ENCODE measurements at places on chromosomes 6 and 20.

DNA sequence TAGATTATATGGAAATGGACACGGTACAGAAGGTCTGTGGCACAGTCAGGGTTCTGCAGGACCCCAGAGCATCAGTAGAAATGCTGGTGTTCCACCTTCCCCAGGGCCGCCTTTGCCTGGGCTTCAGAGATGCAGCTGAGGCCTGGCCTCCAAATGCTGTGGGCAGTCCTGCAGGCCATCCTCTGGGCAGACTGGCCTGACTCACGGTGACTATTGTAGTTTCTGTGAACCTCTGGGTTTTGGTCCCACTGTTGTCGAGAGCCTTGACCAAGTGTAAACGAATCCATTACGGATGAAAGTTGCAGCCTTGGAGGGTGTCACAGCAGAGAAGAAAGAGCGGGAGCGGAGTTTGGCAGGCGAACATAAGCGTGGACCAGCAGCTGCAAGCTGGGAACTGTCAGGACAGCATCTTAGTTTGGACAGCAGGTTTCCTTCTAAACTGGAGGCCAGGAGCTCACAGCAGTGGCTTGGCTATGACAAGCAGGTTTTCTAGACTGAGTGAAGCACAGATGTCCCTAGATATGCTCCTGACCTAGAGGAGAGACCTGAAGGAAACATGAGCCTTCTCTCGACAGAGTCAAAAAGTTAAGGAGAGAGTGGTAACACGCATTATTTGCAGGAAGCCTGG is 46.2 kb upstream of the BCLAF1 start:
- DNase-seq, result no peak

DNA sequence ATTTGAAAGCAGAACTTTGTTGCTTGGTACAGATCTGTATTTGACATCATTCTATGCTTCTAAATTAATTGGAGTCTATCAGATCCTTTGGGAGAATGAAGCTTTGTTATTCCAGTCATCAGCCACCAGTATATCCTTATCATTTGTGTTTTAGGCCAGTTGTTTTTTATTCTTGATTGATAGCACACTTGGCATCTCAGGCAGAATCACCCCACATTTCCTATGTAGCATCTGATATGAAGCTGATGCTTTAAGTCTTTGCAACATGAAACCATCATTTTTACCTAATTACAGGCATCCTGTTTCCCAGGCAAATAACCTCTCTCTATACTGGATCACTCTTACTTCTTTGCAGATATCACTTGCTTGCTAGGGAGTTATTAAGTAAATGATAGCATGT is 20.7 kb upstream of the RNGTT start:
- no peak for DNase-seq

- no peak for DNase-seq
Measured at GRCh38 chr6:30544666-30545272, 11.5 kb downstream of the GNL1 start.

DNA sequence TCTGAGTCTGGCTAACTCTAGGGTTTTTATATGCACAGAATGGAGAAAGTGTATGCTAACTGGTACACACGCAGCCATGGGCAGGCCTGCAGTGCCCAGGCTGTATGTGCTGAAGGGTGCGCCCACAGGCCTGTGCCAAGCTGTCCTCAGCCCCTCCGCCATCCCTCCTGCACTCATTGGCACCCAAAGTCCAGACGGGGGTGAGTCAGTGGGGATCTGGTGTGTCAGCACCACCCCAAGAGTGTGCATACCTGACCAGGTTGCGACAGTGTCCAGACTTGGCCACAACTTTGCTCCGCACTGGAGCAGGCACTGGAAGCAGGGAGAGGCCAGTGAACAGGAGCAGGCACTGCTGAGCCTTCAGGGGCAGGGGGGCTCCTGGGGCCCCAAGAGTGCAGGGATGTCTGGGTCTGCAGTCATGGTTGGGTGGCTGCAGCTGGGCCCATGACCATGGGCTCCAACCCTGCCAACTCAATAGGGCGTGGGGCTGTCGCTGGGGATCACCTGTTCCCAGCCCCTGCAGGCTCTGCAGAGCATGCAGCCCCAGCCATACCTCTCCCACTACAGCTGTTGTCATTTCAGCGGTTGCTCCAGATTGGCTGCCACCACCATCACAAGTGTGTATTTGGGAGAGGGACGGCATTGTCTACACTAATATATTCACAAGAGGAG is 717.8 kb downstream of the EPHA7 start:
- DNase-seq, result no peak

DNA sequence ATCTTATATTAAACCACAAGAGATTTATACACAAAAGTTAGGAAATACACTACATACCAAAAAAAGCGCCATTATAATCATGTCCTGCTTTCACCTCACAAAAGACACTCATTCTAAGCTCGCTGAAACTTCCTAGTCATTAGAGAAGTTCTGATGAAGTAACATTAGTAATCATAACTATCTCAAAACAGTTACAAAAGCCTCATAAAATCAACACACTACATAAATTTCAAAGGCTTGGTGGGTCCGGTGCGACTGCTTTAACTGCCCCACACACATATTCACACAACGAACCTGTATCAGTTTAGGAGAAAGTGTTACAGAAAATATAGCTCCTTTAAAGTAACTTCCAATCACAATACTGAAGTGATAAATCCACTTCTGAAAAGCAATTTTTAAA is 1.9 kb downstream of the PHIP start:
- no peak for DNase-seq

DNA sequence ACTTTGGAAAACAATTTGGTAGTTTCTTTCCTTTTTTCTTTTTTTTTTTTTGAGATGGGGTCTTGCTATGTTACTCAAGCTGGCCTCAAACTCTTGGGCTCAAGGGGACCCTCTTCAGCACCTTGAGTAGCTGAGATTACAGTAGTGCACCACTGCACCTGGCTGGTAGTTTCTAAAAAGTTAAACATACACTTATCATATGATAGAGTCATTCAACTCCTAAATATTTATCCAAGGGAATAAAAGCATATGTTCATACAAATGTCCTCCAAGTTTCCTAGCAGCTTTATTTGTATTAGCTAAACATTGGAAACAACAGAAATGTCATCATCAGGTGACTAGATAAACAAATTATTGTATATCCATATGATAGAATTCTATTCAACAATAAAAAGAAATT is 213.9 kb downstream of the LRFN2 start:
- no peak for DNase-seq

DNA sequence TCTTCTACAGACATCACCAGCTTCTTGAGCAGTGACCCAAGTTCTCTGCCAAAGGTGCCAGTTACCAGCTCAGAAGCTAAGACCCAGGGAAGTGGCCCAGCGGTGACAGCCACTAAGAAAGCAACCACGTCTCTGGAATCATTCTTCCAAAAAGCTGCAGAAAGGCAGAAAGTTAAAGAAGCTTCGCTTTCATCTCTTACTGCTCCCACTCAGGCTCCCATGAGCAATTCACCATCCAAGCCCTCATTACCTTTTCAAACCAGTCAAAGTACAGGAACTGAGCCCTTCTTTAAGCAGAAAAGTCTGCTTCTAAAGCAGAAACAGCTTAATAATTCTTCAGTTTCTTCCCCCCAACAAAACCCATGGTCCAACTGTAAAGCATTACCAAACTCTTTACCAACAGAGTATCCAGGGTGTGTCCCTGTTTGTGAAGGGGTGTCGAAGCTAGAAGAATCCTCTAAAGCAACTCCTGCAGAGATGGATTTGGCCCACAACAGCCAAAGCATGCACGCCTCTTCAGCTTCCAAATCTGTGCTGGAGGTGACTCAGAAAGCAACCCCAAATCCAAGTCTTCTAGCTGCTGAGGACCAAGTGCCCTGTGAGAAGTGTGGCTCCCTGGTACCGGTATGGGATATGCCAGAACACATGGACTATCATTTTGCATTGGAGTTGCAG is 15.2 kb downstream of the GTPBP2 start:
- no peak for DNase-seq

GRCh38 chr6:143999406-143999805 is 8.7 kb downstream of the PLAGL1 start:
- no peak for DNase-seq

GRCh38 chr20:4856022-4856755 is 134.5 kb downstream of the PRND start:
- DNase-seq, result no peak

- no peak for DNase-seq
Measured at GRCh38 chr6:7175462-7175861, 67.7 kb downstream of the RREB1 start.

DNA sequence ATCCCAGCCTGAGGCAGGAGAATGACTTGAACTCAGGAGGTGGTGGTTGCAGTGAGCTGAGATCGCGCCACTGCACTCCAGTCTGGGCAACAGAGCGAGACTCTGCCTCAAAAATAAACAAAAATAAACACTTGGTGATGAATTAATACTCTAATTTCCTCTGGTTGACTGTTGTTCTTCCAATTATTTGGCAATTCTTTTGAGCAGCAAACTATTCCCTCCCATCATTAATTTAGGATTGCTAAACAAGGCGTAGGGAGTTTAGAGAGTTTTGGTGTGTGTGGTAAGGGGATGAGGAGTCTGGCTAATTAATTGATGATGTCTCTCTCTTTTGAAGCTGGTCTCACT is 2.7 kb upstream of the ID1 start:
- no peak for DNase-seq

- DNase-seq, result no peak
Measured at GRCh38 chr6:131918650-131919355, 32.4 kb downstream of the CCN2 start.
